Aorta (tissue), 5 donors: ENCODE measurements at places on chromosomes 6 and 20. TPM values are rescaled to one million over a fixed set of nuclear protein-coding genes. Genes with fewer than 3 reads are reported as not detected.

DNA sequence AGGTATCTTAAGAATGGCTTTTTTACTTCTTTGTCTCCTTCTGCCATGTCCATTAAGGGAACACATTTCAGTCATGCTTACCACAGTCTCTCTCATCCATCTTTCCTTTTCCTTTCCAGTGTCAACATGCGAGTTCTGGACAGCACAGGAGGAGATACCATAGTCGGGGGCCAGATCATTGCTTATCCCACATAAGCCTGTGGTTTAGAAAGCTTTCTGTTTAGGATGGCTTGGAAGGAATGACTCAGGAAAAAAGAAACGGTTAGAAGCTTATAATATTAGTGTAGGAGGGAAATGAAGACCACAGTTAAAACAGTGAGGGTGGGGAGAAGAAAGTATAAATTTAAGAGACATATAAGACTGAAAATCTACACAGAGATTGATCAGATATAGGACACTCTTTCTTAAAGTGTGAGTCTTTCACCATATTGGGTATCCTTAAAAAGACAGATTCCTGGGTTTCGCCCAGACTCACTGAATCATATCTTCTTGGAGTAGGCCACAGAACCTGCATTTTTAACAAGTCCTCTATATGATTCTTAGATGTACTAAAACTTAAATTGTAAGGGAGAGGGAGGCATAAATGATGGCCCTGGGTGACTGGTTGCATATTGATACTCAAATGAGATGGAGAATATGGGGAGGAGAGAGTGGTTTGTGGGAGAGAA is 36.1 kb downstream of the DSE start:
- H3K27me3 ChIP-seq, result no peaks in the 10 kb centered on the region
- no peak for DNase-seq
- no peak overlapping the region for H3K27ac ChIP-seq
- no peak overlapping the region for H3K4me3 ChIP-seq

Gene CPNE5
- 0.20 TPM for polyA plus RNA-seq

Gene USP49
- polyA plus RNA-seq, result 1.5 TPM

DNA sequence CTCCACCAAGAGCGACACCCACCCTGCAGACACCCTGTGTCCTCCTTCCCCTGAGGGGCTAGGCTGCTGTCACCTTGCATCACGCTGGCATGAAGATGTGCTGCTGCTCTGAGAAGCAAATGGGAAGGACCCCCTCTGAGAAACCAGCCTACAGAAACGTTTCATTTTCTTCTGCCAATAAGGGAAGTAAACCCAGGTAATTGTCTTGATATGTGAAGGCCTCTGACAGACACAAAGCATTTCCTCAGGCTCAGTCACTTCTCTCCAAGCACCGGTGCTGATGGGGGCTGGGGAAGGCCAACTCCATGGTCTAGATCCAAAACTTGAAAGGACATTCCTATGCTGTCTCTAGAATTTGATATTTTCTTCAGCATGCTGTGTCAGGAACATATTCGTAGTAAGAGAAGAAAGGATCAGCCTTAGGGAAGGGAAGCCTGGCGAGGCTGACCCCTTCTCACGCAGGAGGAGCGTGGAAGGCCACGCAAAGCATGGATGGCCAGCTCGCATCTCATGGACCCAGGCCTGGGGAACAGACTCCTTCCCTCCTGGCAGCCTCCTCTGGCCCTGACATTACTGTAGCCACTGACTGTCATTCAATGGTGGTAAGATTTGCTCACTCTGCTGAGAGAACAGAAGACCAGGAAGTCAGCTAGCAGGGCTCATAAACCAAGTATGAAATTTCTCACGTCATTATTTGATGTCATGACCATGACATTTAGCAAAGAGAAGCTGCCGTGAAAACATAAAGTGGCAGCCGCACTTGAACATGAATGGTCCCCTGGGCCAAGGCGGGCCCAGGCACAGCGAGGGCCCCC is 20.4 kb downstream of the ACSS1 start:
- no peak for DNase-seq
- no peak overlapping the region for H3K4me3 ChIP-seq
- H3K4me1 ChIP-seq, result peaks cover 9% of the 10 kb centered on the region

GRCh38 chr6:21855811-21856455 is 262.4 kb downstream of the SOX4 start:
- no peaks in the 10 kb centered on the region for H3K27me3 ChIP-seq
- no peak overlapping the region for H3K27ac ChIP-seq
- DNase-seq, result no peak
- H3K4me3 ChIP-seq, result no peak overlapping the region

GRCh38 chr6:16184129-16184528 is 54.3 kb upstream of the GMPR start:
- H3K4me3 ChIP-seq, result no peak overlapping the region
- DNase-seq, result no peak
- peaks cover 1% of the 10 kb centered on the region for H3K27me3 ChIP-seq
